ENCODE measurements at places on chromosomes 3 and 15.
A peak's percentile ranks its signal among the peaks of the same experiment; 100 is the strongest.

GRCh38 chr3:4757575-4758248 lies 221.5 kb upstream of the BHLHE40 start:
- DNase-seq, result no peak

- no peak for DNase-seq
Observed at GRCh38 chr3:188401244-188401993, 247.5 kb downstream of the LPP start.

DNA sequence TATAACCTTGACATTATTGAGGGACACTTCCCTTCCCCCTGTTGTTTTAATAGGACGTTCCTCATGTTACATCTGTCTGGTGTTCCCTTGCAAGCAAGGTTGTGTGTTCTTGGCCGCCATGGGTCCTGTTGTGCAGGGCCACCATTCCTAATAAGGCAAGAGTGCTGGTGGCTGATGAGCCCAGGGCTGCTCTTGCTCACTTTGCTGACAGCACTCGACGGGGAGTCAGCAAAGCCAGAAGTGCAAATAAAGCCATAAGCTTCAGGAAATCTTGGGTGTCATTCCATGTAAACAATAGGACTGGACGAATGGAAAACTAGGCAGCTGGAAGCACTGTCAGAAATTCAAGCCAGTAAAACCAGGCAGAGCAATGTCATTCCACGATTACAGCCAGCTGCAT lies 75.8 kb downstream of the SQOR start:
- DNase-seq, result no peak

DNA sequence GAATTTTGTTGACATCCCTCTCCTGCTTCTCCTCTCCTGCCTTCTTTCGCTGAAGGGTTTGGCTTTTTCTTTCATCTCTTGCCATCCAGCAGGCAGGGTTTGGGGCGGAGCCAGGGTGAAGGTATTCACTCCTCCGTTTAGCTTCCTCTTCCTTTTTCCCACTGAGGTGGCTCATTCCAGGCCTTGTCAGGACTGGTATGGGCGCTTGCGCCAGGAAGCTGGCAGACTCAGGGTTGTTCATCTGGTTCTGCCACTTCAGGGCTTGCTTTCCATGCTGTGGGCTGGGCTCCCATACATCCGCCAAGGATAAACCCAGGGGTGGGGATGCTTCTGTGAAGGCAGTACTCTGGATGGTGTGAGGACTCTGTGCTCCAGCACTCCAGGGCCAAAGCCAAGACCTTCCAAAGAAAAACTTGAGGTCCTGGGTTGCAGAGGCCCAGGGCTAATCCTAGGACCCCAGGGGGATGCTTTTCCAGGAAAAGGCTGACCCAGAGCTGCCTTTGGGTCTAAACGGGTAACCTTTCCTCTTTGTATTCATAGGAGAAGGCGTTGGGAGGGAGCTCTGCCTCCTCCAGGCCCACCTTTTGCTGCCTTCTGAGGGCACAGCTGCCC lies 7.7 kb upstream of the AMOTL2 start:
- no peak for DNase-seq

DNA sequence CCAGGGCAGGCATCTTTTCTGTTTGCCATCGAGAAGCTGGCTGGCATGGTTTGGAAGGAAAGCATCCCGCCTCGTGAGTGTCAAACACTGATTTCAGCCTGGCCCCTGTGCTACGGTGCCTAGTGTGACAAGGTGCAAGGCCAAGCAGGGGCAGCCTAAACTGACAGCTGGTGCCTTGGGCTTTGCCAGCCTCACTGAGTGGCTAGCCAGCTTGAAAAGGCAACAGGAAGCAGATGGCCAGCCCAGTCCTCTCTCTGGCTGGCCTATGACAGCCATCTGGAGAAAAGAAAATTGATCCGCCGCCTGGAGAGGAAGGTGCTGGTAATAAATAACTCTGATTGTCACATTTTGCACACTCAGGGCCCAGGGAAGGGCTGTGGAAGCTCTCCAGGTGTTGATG lies 52.2 kb downstream of the C3orf85 start:
- no peak for DNase-seq

DNA sequence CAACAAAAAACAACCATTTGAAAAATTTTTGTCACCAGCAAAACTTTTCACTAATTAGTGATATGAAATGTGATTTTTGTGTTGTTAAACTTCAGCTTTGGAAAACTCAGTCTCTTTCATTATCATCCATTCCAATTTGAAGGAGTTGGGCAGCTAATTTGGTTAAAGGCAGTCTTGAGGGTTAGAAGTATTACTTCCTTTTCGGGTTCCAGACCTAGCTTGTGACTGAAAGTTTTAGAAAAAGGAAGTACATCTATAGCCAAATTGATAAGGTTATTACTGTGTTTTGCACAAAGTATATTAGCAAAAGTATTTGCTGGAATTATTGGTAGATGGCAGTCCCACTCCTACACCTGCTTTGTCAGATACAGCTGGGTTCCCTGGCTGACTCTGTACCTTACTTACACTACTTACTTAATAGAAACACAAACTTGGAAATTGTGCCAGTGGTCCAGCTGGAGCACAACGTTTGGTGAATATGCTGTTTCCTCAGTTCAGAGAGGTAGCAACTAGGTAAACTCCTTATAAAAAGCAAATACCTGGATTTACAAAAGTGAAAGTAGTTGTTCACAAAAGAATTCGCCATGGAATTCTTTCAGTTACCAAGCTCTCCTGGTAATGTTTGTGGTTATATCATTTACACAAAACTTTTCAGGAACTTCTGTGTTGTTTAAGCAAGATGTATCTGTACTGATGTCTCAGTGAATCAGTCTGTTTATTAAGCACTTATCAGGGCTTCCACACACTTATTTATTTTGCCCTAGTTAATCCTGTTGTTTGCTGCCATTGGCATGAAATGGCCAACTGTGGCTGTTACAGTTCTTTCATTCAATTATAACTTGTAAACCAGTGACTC lies 31.6 kb downstream of the TIPARP start:
- no peak for DNase-seq

- DNase-seq, result no peak
Observed at GRCh38 chr3:166955201-166955939, 424.7 kb downstream of the ZBBX start.

- no peak for DNase-seq
Observed at GRCh38 chr3:105691053-105691452, 177.8 kb downstream of the CBLB start.

- DNase-seq, result no peak
Observed at GRCh38 chr3:174223042-174223441, 636.1 kb upstream of the NAALADL2 start.

DNA sequence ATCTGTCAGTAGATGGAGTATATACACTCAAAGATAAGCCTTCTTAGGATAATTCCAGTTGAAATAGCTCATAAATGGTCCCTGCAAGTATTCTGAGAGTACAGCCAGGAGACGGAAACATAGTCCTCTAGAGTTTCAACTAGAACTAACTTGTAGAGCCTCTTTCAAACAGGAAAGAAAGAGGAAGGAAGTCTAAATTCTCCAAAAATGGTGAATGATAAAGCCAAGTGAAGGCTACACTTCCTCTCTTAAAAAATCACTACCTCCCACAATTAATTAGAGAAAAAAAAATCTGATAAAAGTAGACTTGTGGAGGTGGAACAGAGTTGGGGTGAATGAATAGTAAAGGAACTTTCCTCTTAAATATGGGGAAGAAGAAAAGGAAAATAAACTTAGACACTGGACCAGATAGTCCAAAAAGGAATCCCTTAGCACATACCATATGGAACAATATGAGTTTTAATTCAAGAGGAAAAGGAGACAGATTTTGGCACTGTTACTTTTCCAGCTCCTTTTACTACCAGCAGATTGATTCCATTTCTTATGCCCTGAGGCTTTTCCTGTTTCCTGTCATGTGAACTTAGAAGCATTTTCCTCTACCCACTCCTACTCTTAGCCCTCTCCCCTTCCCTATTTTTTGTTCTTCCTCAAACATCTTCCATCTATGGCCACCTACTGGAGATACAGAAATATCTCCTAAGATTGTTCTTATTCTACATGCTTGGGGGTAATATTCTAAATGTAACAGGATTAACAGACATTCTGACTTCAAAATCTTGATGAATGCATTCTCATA lies 207.6 kb downstream of the CHST2 start:
- no peak for DNase-seq

DNA sequence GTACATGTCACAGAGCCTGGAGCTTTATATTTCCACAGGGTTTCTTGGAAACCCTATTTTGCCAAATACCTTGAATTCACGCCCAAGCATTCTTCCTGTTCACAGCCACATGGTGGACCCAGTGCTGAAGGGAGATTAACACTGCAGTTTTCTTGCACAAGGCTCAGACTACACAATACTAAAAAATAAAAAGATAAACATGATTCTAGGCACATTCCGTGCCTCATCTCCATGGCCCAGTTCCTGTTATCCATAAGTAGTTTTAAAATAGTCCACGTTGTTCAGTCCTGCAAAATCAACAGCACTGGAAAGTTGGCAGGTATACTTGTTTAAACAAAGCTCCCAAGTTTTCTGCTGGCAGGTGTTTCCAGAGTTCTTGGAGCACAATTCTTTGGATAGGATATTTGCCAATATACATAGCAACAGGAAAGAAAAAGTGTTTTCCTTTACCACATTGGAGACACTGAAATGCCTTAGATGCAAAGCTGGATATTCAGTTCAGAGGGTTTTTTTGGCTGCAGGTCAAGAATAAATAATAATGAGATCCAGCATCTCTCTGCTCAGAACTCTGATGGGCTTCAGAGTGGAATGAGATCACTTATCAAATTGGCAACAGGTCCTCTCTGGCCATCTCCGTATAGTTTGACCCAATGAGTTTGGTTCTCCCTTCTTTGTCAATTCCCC lies 88.1 kb upstream of the TGFBR2 start:
- DNase-seq, result no peak

- no peak for DNase-seq
Observed at GRCh38 chr15:51190424-51191068, 95.8 kb upstream of the TNFAIP8L3 start.

DNA sequence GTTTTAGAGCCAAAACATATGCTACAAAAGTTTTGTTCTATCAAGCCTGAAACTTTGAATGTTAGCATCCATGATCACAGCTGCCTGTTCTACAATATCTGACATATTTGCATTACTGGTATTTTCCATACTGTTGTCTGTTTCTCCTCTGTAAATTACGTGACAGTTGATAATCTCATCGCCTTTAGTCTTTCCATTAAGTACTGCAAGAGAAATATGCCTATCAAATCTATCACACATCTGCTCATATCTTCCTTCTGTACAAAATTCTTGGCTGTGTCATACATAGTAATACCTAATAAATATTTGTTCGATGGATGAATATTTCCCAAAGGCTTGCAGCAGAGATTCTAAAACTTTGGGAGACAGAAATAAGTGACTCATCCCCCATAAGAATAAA lies 717.3 kb downstream of the OTOL1 start:
- DNase-seq, result no peak

- DNase-seq, result no peak
Observed at GRCh38 chr3:87997966-87998365, 60.8 kb downstream of the CGGBP1 start.

DNA sequence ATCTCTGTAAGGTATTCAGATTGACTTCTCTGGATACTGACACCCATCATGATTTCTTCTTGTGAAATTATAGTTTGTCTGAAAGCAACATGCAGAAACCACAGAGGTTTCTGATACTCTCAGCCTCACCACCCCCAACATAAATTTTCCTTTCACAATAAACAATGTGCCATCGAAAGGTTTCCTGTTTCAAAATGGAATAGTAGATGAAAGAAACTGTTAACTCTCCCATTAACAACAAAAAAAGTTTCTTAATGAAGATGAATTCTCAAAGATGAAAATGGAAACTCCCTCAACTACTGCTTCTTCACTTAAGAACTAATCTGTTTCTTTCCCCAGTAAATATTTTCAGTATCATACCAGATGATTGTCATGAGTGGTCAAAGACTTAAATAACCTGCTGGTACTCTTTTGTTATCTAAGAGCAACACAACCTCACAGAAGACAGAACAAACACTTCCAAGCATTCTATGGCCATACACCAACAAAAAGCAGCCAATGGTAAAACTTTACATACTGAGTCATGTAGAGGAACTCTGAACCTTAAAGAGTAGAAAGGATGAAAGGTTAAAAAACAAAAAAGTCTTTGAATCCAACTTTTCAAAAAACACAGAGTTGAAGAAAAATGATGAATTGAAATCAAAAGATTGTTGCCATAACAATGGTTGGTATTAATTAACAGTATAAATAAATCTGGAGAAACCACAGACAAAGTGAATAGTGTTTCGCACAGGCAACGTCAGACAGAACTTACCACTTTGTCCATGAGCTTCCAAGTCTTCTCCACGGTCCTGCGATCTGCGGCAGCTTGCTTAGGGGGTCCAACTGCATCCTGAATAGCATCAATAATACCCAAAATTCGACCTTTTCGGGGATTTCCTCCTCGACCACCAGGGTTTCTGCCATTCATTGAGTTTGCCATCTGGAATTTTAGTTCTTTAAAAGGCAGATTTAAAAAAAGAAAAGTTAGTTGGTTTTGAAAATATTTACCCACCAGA lies 1.9 kb downstream of the CBLB start:
- DNase-seq, result peak; percentile 41

DNA sequence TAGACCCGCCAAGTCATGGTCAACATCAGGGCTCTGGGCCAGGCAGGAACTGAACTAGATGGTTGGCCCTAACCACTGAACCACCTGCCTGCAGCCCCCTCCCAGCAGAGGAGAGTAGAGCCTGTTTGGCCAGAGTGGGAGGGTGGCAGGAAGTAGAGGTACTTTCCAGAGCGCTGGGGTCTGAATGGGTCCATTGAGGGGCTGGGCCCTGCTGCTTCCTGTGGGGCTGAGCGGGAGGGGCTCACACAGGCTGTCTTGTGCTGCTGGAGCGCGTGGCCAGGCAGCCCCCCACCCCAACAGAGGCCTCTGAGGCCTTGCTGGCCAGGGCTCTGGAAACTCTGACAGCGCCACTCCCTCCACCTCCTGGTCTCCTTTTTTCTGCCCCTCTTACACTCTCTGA lies 17.4 kb downstream of the CSPG4 start:
- no peak for DNase-seq

GRCh38 chr3:30354972-30355371 lies 251.4 kb upstream of the TGFBR2 start:
- DNase-seq, result no peak

GRCh38 chr3:47455806-47456452 lies 19.8 kb downstream of the SCAP start:
- no peak for DNase-seq

GRCh38 chr3:100265016-100265415 lies 4.2 kb downstream of the TBC1D23 start:
- no peak for DNase-seq

- no peak for DNase-seq
Observed at GRCh38 chr3:117722856-117723255, 1013.3 kb downstream of the TUSC7 start.

All from K562 (cell line).